ENCODE measurements at places on chromosomes 3 and 15. TPM values are rescaled to one million over a fixed set of nuclear protein-coding genes. Genes with fewer than 3 reads are reported as not detected.

DNA sequence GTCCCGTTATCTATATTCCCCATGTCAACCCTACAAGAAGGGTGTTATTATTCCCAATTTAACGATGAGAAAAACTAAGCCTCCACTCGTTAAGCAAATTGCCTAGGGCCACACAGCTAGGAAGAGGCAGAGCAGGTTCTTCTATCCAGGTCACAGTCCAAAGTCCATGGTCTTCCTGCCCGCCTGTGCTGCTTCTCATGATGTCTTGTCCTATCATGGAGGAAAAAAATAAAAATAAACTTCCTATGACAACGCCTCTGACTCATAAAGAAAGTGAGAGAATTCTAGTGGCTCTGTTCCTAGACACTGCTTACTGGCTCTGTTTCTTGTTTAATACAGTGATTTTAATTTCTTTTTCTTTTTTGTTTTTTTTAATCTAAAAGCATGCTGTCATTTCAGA is 9.7 kb downstream of the COL8A1 start:
- no peaks in the 10 kb centered on the region for H3K36me3 ChIP-seq
- H3K4me3 ChIP-seq, result no peak overlapping the region
- peaks cover 5% of the 10 kb centered on the region for H3K27me3 ChIP-seq
- H3K27ac ChIP-seq, result no peak overlapping the region
- no peak for DNase-seq

DNA sequence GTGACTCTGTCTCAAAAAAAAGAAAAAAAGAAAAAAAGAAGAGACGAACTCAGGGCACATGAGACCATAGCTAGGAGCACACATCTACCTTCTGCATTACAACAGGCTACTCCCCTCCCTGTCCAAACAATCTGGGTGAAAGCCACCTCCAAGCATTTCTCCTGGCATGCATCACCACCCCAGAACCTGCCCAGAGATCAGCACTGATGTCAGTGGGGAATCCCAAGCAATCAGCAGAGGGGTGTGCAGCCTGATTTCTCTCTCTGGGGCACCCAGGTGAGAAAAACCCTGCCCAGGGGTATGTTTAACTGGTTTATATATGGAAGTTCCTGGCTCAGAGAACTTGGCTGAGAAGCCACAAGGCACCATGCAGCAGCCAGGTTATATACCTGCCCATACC is 59.4 kb downstream of the CDC25A start:
- no peak for DNase-seq
- no peaks in the 10 kb centered on the region for H3K4me1 ChIP-seq
- H3K27ac ChIP-seq, result no peak overlapping the region
- H3K27me3 ChIP-seq, result no peaks in the 10 kb centered on the region
- no peaks in the 10 kb centered on the region for H3K36me3 ChIP-seq

DNA sequence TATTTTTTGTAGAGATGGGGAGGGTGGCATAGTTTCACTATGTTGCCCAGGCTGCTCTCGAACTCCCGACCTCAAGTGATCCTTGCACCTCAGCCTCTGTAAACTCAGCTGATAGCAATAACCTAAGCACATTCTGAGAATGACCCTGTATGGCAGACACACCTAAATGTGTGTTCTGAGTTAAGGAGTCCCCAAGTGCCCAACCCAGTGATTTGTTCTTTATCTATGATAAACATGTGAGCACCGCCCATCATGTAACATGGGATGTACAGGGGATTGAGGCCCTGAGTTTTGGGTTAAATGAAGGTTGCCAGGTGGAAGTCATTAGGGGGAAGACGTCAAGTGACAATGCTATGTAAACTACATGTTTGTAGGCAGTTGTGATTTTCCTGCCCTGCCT is 5.7 kb downstream of the NCEH1 start:
- H3K27me3 ChIP-seq, result no peaks in the 10 kb centered on the region
- H3K27ac ChIP-seq, result no peak overlapping the region
- peaks cover 16% of the 10 kb centered on the region for H3K4me1 ChIP-seq
- H3K4me3 ChIP-seq, result no peak overlapping the region

ULK3 gene
- 45.9 TPM for total RNA-seq

SEMA6D gene
- not detected for total RNA-seq
